ENCODE measurements at places on chromosomes 6 and 20.

DNA sequence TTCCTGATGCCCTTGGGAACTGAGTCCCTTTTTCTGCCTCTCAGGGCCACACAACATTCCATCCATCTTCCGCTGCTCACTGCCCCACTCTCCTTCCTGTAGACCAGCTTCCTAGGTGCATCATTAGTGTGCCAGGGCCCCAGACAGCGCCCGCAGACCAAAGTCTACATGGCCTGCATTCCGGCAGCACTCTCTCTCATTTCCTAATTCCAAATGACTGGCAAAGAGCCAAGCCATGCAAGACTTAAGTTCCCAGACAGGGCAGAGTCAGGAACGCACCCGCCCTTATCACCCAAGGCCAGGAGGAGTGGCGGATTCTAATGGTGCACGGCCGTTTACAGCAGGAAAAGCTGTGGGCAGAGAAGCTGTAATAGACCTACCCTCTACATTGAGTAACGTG, 159.8 kb upstream of the ARID1B start:
- DNase-seq: no peak

GRCh38 chr6:152089992-152090391, 282.5 kb downstream of the ESR1 start:
- no peak for DNase-seq

DNA sequence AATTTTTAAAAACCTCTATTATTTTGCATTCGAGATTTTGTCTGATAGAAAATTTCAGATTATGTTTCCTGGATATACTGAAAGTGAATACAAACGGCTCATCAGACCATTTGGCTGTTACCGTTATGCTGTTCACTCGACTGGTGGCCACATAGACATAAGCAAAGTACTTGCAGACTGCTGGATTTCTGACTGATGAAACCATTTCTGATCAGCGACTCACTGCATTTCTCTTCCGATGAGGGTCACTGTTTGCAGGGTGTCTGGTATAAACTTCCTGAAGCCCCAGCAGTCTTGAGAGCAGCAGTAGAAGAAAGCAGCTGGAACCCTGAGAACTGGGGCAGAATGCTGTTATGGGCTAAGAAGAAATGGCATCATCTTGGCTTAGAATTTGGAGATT, 17.7 kb downstream of the SNX9 start:
- no peak for DNase-seq

- DNase-seq: no peak
Observed at GRCh38 chr6:43861212-43861894, 91.3 kb downstream of the VEGFA start.

- DNase-seq: no peak
Observed at GRCh38 chr6:121868206-121868605, 432.8 kb downstream of the GJA1 start.

GRCh38 chr20:54044156-54044555, 26.2 kb downstream of the BCAS1 start:
- DNase-seq: no peak

DNA sequence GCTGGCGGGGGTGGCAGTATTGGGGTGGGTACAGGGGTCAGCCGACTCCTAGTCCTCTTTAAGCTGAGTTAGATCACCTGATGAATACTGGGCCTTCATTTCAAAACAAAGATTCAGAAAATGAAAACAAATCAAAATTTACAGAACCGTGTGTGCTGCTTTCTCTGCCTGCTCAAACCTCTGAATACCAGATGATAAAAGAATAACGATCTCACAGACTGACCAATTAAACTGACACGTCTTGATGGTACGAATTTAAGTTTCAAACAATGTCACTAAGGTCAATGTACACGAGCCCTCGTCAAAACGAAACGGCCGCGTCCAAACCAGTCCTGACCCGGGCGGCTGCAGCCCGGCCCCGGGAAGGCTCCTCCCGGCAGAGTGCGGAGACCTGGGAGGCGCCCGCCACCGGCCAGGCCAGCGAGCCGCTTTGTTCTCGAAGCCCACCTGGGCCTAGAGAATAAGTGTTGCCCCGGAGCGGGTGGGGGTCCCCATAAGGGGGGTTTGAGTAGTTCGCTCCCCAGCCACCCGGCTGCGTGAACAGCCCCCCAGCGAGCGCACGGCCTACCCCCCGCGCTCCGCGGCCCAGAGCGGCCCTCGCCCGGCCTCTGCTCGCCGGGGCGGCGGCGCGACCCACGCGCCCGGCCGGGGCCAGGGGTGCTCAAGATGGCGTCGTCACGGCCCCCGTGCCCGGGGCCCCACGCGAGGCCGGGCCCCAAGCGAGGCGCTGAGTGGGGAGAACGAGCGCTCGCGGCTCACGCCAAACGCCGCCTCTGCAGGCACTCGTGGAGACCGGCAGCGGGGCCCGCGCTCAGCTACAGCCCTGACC, 728 bp downstream of the PSMA7 start:
- no peak for DNase-seq

- peak; percentile 57 for DNase-seq
Observed at GRCh38 chr20:32231847-32232246, 24.2 kb downstream of the POFUT1 start.

GRCh38 chr6:137867685-137868509, 838 bp downstream of the TNFAIP3 start:
- DNase-seq: peak; percentile 69

- DNase-seq: no peak
Observed at GRCh38 chr6:15849395-15849794, 186.6 kb upstream of the DTNBP1 start.

DNA sequence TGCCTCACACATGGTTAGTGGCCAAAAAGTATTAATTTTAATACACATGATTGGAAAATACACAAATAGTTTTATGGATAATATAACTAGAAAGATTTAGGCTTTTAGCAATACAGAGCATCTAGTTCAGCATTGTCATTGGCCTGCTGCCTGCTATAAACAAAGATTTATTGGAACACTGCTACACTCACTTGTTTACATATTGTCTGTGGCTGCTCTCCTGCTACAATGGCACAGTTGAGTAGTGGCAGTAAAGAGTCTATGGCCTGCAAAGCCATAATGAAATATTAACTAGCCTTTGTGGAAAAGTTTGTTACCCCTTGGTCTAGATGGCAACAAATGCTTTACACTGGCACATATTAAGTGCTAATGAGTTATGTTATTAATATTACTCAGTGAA, 37.8 kb downstream of the ZNF451 start:
- DNase-seq: no peak

- DNase-seq: peak; percentile 47
Observed at GRCh38 chr6:116531675-116532570, 13.6 kb downstream of the TRAPPC3L start.

DNA sequence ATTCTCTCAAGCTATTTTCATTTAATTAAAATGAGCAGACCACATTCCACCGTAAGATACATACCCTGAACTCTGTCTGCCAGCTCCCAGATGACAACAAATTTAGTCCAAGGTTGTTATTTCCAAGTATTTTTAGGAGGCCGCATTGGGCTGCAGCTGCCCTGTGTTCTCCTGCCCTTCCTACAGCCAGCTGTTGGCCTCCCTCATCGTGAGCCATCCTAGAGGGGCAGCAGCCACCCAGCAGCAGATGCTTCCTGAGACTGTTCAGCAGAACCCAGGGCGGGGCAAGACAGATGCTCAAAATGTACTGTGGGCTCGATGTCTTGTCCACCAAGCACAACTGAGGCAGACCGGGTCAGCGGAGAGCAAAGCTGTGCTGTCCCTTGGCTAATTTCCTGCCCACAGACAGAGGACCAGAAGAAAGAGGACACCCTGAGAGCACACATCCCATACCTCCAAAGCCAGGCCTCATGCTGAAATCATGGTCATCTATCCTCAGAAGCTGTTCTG, 16.4 kb downstream of the GABRR1 start:
- no peak for DNase-seq

GRCh38 chr20:43023836-43024235, 165.9 kb downstream of the PTPRT start:
- no peak for DNase-seq

GRCh38 chr6:95321126-95321525, 256.2 kb upstream of the MANEA start:
- no peak for DNase-seq

- DNase-seq: no peak
Observed at GRCh38 chr6:12537389-12537788, 179.2 kb upstream of the PHACTR1 start.

DNA sequence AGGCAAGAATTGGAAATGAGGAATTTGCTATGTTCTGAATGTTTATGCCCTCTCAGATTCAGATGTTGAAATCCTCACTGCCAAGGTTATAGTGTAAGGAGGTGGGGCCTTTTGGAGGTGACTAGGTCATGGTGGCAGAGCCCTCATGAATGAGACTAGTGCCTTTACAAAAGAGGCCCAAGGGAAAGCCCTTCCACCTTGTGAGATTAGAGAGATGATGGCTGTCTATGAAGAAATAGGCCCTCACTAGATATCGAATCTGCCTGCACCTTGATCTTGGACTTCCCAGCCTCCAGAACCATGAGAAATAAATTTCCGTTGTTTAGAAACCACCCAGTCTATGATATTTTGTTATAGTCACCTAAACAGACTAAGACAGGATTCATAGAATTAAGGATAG, 10.4 kb downstream of the ASIP start:
- DNase-seq: no peak

- no peak for DNase-seq
Observed at GRCh38 chr6:13907001-13907350, 17.8 kb upstream of the RNF182 start.

GRCh38 chr6:151065027-151065815, 174.5 kb upstream of the AKAP12 start:
- no peak for DNase-seq

DNA sequence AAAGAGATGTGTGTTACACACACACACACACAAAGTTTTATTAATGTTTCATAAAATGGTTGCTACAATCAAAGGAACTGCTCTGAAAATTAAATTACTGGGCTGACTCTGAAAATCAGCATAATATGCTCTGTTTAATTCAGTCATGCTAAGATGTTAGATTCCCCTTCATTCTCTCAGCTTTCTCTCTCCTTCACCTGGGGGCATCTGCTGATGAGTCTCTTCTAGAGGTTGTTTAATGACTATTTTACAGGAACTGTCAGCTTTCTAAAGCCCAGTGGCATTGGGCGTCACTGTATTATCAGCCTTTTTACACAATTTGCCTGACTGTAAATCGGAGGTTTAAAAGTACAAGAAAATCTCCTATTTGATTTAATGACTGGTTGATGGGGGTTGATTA, 559.7 kb upstream of the POU3F2 start:
- DNase-seq: no peak

DNA sequence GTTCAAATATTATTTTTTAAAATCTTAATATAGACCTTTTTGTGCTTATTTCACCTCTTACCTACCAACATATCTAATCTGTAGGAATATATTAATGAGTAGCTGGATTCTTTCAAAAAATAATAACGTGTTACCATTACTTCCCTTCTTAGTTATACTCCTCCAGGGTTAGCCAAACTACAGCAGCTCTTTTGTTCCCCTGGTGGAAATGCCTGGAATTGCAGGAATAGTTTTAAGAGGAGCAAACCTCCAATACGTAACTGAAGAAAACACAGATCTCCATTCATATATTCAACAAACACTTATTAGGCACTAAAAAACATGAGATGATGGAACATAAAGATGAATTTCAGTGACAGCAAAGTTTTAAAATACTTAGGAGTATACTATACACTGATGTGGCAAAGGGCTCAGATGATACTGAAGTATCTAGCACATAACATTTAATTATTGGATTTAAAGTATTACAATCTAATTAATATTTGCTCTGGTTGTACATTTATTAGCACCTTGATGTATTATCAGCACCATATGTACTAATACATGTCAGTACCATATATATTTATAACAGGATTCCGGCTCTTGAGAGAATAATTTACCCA, 78.3 kb downstream of the TBX18 start:
- DNase-seq: no peak

DNA sequence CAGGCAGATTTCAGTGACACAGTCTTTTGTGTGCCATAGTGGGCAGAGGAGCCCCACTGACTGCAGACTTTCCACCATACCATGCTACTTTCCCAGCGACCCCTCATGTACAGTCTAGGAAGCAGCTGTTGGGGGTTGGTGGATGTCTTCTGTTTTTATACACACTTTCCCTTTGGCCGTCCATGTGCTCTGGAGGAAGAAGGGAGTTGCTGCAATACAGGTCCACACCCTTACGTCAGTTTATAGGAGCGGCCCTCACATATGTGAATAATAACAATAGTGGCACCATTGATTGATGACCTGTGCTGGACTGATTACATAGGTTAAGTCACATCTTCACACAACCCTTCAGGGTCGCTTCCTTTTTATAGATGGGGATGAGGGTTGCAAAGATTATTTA, 17.5 kb upstream of the CCN2 start:
- DNase-seq: no peak

DNA sequence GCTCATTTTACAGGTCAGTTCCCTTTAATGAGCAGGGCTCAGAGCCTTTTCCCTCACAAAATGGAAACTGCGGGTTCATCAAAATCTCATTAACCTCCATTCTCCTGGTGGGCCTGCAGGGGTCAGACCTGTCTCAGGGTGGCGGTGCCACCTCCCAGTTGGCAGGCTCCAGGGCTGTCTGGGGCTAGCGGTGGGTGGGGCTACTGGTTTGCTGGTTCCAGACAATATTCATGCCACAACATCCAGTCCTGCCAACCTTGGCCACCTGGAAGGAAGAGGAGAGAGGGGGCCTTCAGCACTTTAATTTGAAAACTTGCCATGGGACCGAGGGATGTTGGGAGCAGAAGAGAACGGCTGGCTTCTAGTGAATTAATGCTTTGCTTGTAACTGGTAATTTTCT, 41.9 kb upstream of the CTNNBL1 start:
- DNase-seq: peak; percentile 42

GRCh38 chr20:20480126-20480525, 112.2 kb downstream of the INSM1 start:
- DNase-seq: no peak

GRCh38 chr20:41956338-41957074, 338.3 kb upstream of the CHD6 start:
- DNase-seq: no peak

- no peak for DNase-seq
Observed at GRCh38 chr6:137426007-137426689, 68.0 kb downstream of the OLIG3 start.

GRCh38 chr6:120272038-120272437, 922.5 kb upstream of the MAN1A1 start:
- no peak for DNase-seq

DNA sequence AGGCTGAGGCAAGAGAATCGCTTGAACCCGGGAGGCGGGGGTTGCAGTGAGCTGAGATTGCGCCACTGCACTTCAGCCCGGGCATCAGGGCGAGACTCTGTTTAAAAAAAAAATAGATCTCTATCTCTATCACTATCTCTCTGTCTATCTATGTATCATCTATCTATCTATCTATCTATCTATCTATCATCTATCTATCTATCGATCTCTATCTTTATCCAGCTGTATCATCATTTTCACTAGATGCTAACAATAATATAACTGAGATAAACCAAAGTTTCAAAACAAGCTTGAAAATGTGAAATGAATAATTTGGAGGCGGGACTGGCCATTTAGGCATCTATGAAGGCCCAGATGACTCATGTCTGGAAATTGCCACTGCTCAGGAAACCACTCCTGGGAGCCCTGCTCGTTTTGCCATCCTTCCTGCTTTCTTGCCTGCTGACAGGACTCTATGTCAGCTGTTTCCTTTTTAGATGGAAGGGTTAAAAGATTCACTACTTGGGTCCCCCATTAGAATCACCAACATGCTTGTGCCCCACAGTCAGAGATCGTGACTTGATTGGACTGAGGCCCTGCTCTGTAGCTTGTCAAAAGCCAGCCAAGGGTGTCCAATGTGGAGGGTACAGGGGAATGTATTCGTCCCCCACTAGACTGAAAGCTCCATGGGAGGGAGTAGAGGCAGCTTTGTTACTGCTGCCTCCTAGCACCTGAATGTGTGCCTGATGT, 61.7 kb downstream of the UTRN start:
- no peak for DNase-seq

GRCh38 chr6:147287869-147288271, 83.7 kb downstream of the STXBP5 start:
- DNase-seq: no peak

Data from activated T-cell treated with anti-CD3 and anti-CD28 coated beads, Interleukin-2, amount 50 U/mL, for 24 hours (primary cell).